PC-9 (cell line): ENCODE measurements at places on chromosomes 1 and 21.

- no peak for DNase-seq
These were observed 11.6 kb downstream of the SLAMF7 start for GRCh38 chr1:160750608-160751007.

DNA sequence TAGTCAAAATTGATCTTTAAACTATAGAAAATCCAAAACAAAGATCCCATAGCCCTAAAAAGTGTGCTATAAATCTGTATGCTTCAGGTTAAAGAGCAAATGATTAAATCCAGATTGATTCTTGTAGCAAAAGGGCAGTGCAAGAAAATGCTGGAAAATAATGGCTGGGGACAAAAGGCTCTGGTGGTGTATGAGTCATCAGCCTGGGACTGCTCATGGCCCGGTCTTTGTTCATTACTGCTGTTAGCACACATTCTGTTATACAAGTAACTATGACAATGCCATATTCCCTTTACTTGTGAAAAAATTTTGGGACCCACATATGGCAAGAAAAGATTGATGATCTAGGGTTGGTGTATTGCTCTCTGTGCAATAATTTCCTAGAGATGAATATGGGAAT lies 89.1 kb downstream of the RWDD3 start:
- no peak for DNase-seq

- DNase-seq, result no peak
These were observed 139.7 kb upstream of the ARHGEF16 start for GRCh38 chr1:3314491-3315381.

- DNase-seq, result peak; percentile 35
These were observed 37.5 kb downstream of the ZNF281 start for GRCh38 chr1:200372095-200372884.

GRCh38 chr1:155168456-155169210 lies 4.5 kb downstream of the KRTCAP2 start:
- DNase-seq, result no peak

DNA sequence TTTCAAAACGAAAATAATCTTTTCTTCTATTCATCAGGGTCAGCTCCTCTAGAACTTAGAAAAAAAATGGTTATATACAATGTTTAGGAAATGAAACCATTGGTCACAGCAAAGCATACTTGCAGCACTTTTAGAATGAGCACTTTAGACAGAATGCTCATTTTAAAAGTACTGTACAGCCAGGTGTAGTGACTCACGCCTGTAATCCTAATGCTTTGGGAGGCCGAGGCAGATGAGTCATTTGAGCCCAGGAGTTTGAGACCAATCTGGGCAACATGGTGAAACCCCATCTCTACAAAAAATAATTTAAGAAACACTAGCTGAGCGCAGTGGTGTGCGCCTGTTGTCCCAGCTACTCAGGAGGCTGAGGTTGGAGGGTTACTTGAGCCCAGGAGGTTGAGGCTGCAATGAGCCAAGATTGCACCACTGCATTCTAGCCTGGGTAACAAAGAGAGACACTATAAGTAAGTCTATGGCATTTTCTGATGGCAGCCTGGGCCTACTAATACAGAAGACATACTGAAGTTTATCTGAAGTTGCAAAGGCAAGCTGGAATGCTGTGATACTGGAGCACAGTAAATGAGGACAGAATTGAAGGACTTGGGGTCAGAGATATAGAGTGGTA lies 48.9 kb upstream of the ZNF326 start:
- no peak for DNase-seq

- DNase-seq, result no peak
These were observed 245.3 kb upstream of the ZP4 start for GRCh38 chr1:238135708-238136664.

GRCh38 chr1:19071674-19072281 lies 115.3 kb upstream of the IFFO2 start:
- DNase-seq, result no peak

- DNase-seq, result no peak
These were observed 64.3 kb upstream of the TENT5C start for GRCh38 chr1:117541585-117541984.

DNA sequence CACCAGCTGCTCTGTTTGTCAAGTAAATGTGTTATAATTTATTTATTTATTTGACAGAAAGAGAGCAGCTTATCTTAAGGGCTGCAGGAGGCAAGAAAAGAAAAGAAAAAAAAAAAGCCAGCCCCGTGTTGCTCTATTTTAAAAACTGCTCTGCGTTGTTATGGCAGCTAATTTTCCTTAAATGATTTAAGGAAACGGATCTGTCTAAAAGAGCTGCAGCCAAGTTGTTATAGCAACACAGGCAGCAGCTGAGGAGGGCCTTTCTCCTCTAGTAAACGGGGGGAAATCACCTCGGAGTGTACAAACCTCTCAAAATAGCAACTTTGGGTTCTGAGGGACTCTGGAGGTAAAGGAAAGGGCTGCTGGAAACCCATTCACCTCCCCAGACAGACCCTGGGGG lies 149.2 kb downstream of the BEND5 start:
- DNase-seq, result no peak

GRCh38 chr1:47871799-47872353 lies 125.3 kb downstream of the TRABD2B start:
- DNase-seq, result peak; percentile 57

- no peak for DNase-seq
These were observed 93.6 kb downstream of the SNRPE start for GRCh38 chr1:203954788-203955552.
